Left renal cortex interstitium (tissue), 4 donors: ENCODE measurements at places on chromosomes 6 and 20.

- DNase-seq = no peak
Measured at GRCh38 chr20:62577490-62577836, 64.8 kb upstream of the SLCO4A1 start.

DNA sequence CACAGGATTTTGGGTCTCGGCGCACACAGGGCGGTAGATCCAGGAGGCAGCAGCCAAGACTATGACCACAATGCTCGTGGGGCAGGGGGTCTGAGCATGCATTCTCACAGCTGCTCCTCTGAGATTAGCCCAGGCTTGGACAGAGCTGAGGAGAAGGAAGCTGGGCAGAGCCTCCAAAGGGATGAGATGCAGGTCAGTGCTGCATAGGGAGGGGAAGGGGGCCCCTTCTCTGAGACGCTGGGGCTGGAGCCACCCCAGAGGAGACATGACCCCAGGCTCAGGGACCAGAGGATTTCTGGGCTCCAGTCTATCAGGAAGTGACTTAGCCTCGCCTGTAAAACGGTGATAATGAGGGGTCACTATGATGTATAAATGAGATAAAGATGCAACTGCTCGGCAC, 93.9 kb downstream of the BFSP1 start:
- DNase-seq = no peak

- no peak for DNase-seq
Measured at GRCh38 chr20:37538003-37538402, 10.3 kb upstream of the BLCAP start.

GRCh38 chr6:52180787-52181558, 5.2 kb upstream of the IL17A start:
- no peak for DNase-seq

DNA sequence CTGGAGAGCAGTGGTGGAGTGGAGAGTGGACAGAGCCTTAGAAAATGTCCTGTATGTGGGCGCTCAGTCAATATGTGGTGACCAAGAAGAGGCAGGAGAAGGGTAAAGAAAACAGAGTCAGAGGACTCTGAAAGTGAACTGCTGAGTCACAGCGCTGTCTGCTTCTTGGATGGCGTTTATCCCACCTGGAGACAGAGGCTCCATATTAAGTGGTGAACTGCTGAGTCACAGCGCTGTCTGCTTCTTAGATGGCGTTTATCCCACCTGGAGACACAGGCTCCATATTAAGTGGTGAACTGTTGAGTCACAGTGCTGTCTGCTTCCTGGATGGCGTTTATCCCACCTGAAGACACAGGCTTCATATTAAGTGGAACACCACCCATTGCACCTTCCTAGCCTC, 119.3 kb upstream of the RALGAPA2 start:
- no peak for DNase-seq

DNA sequence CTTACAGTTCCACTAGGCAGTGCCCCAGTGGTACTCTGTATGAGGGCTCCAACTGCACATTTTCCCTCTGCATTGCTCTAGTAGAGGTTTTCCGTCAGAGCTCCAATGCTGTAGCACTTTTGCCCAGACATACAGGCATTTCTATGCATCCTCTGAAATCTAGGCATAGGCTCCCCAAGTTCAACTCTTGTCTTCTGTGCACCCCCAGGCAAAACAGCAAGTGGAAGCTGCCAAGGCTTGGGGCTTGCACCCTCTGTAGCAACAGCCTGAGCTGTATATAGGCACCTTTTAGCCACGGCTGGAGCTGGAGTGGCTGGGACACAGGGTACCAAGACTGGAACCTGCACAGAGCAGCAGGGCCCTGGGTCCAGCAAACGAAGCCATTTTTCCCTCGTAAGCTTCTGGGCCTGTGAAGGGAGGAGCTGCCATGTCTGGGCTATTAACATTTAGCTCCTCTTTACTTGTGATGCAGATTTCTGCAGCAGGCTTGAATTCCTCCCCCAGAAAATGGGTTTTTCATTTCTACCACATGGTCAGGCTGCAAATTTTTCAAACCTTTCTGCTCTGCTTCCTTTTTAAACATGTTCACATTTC, 596.2 kb upstream of the ADGRB3 start:
- no peak for DNase-seq
